Fibroblast of skin of left biceps (primary cell): ENCODE measurements at places on chromosomes 2 and 18.

- DNase-seq, result no peak
Measured at GRCh38 chr2:101754618-101755017, 57.1 kb downstream of the MAP4K4 start.

DNA sequence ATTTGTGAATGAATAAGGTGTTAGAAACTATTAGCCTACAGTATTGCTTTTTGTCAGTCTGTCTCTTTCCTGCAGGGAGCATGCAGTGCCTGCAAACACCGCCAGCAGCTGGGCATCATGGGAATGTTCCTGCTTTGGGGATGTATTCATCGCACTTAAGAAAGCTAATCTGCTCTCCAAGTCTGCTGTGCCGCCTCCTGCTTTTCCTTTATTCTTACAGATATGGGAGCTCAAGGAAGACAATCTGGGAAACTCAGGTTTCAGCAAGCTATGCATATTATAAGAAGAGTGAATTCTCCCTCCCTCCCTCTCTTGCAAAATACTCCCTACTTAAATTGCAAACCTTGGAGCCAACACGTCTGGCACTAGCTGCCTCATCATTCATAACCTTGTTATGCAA, 479.2 kb upstream of the ACVR2A start:
- DNase-seq, result no peak

DNA sequence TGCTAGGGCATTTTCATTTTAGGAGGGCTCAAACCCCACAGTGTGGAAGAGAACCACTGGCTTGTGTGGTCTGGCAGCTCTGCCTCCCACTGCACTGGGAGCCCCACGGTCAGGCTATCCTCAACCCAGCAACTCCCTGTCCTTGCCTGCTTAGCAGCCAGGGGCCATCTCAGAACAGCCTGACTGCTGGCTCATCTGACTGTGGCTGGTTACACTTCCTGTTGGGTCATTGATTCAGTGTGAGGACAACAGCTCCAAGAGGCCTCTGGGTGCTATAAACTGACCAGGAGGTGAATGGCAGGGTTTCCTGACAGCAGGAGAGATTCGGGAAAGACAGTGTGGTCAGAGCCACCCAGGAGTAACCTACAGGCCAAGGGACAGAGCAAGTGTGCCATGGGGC, 40.1 kb downstream of the AMER3 start:
- DNase-seq, result no peak

DNA sequence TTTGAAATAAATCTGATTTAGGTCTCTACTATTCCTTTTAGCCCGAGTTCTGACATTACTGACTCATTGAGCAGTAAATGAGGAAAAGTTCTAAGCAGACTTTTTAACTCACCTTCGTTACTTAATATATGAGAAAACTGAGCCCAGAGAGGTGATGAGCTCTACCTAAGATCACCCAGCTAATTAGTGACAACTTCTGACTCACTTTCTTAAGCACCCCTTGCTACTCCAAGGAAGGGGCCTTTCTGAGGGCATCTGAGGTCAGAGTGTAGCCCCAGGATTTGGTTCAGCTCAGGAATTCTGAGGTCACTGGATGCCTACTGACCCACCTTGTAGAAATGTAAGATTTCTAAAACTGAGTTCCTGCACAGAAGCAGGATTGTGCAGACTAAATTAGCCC, 102.2 kb upstream of the FZD5 start:
- no peak for DNase-seq

DNA sequence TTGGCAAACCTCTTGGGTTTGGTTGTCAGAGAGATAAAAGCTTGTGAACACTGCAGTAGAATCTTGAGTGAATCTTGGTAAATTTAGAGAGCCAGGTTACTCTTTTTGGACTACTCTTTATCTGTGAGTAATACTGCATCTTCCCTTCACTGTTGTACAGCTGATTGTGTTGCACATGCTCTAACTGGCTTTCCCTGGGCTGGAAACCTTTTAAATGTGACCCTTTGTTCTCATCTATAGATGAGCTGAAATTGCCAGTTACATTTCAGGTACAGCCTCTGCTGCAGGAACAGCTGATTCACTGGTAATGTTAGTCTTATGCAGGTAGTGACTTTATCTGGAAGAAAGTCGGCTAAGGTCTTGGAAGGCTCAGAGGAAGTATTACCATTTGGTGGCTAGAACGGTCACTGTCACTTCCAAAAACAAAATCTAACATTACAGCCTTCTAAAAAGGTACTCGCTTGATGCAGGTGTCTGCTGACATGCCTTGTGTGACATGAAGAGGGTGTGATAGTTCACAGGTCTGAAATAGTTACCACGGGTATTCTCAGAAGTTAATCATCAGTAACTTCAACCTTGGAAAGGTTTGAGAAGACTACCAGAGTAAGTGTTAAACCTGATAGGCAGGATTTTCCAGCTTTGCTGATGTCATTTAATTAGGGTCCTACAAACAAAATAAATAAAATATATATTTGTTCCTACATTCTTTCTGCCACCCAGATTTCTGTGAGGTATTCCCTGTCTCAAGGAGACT, 851.1 kb downstream of the SLC4A3 start:
- DNase-seq, result no peak

DNA sequence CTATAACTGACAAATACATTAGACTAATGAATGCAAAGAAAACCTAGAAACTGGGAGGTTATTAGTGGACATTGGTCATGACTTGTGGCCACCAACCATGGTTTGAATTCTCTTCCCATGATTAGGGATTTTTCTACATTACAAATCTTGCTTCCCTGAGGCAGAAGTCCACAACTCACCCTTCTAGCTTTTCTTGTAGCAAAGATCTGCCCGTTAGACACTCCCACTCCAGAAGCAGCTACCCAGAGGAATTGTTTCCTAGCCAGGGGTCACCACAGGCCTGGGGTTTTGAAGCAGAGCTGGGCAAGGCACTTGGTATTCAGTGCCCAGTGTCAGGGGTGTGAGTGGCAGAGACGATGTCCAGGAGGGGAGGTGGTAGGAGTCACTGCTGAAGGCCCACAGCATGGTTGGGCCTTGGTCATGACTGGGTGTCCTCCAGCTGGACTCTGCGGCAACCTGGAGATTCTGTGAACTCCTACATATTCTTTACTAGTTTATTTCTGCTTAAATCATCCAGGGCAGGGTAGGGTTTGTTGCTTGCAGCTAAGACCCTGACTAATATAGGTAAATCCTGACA, 54.9 kb downstream of the ACTR2 start:
- DNase-seq, result no peak

DNA sequence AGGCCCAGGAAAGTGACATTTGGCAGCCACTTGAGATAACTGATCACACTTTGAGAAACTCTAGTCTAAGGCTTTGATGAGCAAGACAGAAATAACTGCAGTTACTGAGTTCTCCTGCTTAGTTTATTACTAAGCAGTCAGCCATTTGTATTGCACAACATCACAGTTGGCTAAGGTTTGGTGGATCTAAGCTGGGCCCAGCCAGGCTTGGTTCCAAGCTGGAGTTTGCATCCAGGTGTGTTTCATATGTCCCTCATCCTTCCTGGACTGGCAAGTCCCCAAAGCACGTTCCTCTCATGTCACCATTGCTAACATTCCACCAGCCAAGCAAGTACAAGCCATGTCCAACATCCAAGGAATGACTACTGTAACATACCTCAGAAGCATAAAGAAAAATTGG, 71.3 kb upstream of the ZNF532 start:
- DNase-seq, result peak; percentile 76

DNA sequence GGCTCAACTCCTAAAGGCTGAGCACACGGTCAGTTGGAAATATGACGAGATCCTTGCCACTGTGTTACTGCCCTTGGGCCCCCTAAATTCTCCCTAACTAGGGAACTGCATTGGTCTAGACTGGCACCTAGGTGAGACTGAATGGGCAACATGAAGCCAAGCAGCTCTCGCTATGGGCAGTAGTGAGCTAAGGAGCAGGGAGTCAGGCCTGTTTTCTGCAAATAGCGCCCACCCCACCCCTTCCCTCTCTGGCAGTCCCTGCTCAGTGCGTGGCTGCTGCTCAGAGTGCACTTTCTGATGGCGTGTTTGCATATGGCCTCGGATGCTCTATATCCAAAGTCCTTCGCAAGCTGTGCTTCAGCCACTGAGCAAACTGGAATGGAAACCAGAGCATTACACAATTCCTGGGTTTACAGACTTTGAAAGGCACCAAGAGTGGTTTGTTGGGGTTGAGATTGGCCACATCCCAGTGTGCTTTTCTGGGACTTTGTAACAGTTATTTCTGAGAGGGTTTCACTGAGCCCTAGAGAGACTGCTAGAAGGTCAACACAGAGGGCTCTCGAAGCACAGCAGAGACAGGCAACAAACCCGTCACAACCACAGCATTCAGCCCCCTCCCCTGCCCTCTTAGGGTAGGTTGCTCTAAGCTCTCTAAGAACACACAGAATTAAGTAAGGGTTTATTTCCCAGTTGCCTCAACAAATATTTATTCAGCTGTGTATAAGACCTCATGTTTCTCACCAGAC, 419.9 kb downstream of the STK39 start:
- no peak for DNase-seq

DNA sequence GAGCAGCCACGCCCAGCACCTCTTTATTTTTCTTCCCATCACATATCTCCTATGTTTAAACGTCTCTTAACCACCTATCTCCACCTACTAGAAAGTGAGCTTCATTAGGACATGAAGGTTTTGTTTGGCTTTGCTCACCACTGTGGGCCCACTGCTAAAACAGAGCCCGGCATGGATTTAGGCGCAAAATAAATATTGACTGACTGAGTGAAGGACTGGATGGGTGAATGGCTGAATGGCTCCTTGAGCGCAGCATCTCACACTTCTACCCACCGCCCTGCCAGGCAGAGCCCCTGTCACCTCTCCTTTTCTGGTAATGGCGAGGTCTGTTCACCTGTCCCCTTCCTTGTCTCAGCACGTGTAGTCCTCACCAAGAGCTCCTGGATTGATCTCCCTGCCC, 10.1 kb downstream of the CAPG start:
- no peak for DNase-seq

- no peak for DNase-seq
Measured at GRCh38 chr18:25825056-25825455, 265.4 kb downstream of the SS18 start.

DNA sequence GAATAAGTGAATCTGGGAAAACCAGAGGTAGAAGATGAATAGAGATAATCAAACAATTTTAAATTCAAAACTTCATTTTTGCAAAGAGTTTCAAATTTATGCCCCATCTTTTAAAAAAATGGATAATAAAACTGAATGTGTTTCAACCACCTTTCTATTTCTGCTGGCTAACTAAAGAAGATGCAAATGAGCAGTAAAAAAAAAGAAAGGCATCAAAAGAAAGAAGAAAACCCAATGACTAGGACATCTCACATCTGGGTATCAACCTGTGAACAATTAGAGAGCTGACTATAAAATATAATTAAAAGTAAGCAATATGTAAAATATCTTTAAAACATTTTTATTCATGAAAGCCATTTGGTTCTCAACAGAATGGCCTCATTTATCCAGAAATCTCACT, 2.5 kb downstream of the PGAP1 start:
- no peak for DNase-seq

DNA sequence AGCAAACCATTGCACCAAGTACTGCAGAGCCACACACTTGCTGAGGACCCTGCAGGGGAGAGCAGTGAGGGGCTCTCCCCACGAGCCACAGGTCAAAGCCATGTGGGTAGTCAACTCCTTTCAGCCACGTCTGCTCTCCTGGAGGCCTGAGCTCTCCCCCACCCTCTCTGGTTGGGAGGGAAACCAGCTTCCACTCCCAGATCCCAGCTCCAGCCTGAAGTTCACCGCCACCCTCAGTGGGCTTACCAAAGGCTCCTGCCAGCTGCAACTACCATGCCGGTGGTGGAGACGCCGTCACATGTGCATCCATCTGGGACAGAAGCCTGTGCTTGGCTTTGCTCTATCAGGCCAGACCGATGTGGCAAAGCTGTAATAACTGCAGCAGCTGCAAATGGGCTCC, 521.5 kb upstream of the RAB6C start:
- no peak for DNase-seq

DNA sequence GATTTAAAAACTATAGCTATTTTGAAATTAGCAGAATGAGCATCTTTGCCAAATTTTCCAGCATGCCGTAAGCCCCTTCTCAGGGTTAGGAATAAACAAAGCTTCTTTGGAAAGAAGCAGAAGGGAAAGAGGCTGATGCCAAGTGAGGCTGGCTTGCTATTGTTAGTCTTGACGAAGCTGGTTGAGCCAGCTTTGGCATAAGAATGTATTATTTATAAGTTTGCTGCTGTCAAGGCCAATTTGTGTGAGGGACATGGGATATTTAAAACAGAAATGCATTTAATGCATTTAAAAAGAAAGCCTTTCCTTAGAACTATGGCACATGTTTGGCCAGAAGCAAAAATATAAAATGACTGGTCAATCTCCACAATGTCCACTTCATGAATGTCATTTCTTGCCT, 52.5 kb upstream of the TTN start:
- no peak for DNase-seq

GRCh38 chr2:233990261-233990798, 60.2 kb upstream of the SPP2 start:
- DNase-seq, result no peak

DNA sequence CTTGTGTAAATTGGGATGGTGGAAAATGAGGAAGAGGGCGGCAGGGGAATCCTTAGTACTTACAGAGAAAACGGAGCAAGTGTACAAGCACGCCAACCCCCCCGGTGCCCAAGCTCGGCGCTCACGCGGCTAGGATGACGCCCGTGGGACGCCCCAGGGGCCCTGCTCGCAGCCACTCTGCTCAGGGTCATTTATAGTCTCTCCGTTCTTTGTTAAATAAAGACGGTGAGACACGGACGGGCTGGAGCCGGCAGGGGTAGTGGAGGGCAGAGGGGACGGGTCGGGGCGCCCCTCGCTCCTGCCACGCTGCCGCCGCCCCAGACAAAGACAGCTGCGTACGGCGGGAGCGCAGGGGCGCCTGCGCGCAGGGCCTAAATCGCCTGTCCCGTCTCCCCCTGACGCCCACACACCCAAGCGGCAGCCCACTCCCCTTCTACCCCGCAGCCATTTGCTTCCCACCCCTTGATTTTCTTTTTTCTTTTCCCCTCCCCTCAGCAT, 37.8 kb downstream of the PCBP1 start:
- no peak for DNase-seq

DNA sequence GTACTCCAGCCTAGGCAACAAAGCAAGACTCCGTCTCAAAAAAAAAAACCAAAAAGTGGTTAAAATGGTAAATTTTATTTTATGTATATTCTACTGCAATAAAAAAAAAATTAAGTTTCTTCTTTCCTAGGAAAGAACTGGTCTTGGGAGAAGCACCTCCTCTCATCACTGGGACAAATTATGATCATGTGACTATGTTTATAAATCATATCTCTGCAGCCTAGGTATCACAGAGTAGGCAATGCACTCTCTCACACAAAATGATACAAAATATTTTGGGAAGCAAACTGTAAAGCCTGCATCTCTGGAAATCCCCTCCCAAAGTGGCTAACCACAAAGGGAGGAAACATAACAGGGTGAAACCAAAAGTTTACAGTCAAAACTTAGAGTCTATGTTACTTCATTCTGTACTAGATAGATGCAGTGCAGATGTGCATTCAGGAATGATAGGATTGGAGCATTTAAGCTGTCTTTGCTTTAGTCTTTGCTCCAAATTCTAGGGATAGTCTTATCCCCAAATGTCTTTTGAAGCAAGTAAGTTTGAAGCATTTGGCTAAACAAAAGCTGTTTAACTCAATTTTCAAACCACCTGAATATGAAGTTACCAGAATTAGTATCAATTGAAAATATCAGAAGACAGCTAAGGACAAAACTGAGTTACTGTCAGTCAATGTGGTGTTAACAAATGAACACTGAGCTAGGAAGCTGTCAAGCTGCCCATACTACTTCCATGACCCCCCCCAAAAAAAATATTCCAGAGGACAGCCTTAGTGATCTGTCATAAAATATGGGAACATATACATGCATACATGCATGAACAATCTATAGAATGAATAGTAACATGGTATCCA, 21.1 kb upstream of the MALT1 start:
- DNase-seq, result no peak

GRCh38 chr18:50192995-50193795, 1.8 kb downstream of the MYO5B start:
- no peak for DNase-seq
